NCI-H2081 (cell line): ENCODE measurements at places on chromosomes 7 and 10.

- no peak for DNase-seq
Measured at GRCh38 chr10:73923935-73924598, 13.1 kb downstream of the PLAU start.

GRCh38 chr7:45069444-45070253, 19.1 kb downstream of the NACAD start:
- DNase-seq = no peak

DNA sequence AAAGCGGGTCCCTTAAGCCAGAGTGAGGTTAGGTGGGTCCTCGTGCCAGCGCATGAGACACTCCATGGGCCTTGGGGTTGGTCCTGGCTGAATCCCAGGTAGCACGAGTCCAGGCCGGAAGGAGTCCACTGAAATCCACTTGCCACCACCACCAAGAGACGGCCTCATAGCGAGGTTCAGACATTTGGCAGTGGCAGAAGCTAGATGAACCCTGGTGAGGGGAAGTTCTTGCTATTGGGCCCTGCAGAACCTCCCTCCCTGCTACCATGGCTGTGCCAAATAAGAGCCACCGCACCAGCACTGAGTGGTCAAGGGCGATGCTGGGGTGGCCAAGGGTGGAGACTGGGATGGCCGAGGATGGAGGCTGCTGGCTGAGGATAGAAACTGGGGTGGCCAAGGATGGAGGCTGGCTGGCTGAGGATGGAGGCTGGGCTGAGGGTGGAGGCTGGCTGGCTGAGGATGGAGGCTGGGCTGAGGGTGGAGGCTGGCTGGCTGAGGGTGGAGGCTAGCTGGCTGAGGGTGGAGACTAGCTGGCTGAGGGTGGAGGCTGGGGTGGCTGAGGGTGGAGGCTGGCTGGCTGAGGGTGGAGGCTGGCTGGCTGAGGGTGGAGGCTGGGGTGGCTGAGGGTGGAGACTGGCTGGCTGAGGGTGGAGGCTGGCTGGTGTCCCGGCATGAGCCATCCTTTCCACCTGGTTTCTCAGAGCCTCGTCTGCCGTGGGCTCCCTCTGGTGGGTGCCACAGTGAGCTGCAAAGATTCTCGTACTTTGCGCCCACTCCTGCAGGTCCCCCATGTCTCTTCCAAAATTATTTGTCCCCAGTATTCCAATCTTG, 88.2 kb downstream of the ELFN1 start:
- peak; percentile 38 for DNase-seq

DNA sequence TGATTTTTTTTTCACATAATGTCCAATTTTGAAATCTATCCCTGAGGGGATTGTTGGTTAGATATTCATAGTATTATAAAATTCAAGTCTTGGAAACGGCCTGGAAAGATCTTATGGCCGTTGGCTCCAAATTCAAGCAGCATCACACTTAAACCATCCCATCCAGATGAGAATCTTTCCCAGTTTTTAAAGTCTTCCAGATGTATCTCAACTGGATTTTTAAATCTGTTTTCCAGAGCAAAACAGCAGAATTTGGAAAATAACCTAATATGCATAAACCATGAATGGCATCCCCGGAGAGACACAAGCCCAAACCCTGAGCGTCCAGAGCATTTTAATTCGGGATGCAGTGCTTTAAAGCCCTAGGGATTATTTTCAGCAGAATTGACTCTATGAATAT, 208.2 kb upstream of the PRKCQ start:
- no peak for DNase-seq

DNA sequence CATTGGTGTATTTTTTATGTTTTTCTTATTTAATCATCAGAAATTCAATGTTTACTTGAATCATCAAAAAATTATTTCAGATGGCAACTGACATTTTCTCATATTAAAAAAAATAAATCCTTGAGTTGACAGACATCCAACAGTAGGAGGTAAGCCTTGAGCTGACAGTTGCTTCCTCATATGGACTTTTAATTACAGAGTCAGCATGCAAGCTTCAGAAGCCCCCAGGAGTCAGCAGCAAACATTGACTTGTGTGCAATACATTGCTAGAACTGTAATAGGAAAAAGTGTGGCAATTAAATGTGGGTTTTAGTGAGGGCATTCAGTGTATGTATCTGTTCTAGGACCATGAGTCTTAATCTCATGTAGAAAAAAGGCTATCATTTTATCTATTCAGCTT, 62.4 kb upstream of the TAS2R16 start:
- DNase-seq = no peak

DNA sequence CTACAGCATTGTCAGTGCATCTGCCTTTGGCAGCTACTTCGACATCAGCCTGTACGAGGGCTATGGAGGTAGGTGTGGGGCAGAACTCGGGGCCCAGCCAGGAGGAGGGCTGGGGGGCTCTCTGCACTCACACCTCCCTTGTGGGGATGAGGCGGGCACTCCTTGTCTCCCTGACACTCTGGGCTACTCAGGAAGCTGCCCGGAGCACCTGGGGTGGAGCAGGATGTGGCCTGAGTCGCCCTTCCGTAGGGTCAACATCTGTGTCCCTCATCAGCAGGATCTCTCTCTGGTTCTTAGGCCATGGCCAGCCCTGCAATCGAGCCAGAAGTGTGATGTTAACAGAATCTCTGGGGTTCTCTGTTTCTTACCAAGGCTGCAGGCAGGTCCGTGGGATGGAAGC, 40.2 kb downstream of the C10orf105 start:
- no peak for DNase-seq

GRCh38 chr10:70759781-70760180, 25.4 kb downstream of the TBATA start:
- DNase-seq = no peak

- DNase-seq = no peak
Measured at GRCh38 chr10:59976909-59977308, 70.6 kb upstream of the CCDC6 start.

DNA sequence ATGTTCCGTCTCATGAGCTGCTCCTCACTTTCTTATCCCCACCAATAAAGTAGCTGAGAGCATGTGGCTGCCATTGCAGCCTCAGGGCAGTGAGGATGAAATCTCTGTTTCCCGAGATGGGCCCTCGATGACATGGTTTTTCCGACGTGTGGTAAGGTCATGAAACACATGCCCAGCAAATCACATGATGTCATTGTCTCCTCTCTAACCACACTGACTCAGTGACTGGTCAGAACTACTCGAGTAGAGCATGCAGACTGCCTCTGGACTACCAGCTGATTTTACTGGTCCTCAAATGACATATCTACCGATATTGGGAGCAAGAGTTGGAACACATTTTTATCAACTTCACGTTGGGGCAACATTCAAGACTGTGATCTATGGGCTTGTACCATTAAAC, 786.1 kb downstream of the CNTNAP2 start:
- no peak for DNase-seq

- DNase-seq = no peak
Measured at GRCh38 chr10:104139221-104139620, 17.2 kb downstream of the SFR1 start.

DNA sequence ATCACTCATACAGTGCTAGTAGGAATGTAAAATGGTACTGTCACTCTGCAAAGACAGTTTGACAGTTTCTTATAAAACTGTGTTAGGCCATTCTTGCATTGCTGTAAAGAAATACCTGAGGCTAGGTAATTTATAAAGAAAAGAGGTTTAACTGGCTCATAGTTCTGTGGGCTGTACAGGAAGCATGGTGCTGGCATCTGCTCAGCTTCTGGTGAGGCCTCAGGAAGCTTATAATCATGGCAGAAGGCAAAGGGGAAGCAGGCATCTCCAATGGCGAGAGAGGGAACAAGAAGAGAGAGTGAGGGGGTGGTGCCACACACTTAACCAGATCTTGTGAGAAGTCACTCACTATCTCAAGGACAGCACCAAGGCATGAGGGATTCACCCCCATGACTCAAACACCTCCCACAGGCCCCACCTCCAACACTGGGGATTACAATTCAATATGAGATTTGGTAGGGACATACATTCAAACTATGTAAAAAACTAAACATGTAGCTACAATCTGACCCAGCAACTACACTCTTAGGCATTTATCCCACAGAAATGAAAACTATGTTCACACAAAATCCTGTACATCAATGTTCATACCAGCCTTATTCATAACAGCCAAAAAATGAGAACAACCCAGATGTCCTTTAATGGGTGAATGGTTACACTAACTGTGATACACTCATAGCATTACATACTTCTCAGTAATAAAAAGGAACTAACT, 5.0 kb downstream of the ALDH18A1 start:
- DNase-seq = no peak

DNA sequence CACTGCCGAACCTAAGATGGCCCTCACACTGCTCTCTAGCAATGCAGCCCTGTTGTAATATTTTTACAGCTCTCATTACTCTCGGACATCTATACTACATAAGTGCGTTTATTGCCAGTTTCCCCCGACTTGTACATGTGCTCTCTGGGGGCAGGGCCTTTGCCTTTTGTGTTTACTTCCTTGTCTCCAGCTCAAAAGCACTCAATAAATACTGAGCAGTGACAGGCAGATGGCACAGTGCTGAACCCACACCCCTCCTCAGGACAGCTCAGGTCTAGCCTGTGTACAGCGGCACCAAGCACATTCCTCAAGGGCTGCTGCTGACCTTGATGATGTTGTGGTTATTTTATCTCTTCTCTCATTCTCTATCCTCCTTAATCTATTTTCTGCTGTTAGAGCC, 68.0 kb upstream of the ELMO1 start:
- no peak for DNase-seq

- DNase-seq = no peak
Measured at GRCh38 chr7:21160401-21160800, 267.5 kb upstream of the SP4 start.

DNA sequence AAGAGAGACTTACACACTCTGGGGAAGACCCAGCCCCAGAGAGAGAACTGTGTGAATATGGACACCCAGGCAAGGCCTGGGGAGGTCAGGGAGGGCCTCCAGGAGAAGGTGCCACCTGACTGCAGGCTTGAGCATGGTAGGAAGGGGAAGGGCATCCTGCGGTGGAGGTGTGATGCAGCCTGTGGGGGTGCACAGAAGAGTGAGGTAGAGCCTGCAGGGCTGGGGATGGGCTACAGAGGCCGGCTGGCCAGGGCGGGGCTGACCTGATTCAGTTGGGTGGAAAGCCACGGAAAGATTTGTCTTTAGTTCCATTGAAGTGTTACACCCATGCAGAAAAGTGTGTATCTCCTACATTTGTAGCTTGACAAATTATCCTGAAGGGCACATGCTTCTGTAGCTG, 47.6 kb downstream of the ZMIZ1 start:
- DNase-seq = no peak

DNA sequence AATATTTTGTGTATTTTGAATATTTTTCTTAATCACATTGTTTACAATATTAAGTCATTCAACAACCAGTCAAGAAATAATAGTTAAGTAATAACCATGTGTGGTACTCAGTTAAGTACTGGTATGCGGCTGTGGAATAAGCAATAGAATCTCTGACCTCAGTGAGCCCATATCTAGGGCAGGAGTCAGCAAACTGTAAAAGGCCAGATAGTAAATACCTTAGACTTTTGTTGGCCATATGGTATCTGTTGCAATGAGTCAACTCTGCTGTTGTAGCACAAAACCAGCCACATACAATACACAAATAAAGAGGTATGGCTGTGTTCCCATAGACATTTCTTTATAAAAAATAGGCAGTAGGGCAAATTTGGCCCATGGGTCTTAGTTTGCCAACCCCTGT, 311.6 kb upstream of the SEMA3A start:
- no peak for DNase-seq

GRCh38 chr10:60810437-60811182, 32.3 kb downstream of the CDK1 start:
- no peak for DNase-seq

DNA sequence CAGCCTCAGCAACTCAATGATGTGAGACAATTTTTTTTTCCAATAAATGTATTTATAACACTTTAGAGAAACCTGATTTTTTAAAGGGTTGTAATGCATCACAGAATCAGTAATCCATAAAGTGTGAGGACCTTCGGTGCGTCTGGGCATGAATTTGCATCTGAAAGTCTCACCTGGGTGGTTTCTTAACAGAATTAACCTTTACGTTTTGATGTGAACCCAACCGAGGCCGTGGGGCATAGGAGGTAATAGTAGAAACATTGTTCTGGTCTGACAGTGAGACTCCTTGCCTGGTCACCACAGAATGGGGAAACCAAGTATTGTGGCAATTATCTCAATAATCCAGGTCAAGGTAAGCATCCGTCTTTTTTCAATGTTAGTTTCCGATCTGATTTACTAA, 114.6 kb downstream of the PRKCQ start:
- no peak for DNase-seq

GRCh38 chr7:141541375-141541774, 9.8 kb upstream of the AGK start:
- DNase-seq = peak; percentile 19

GRCh38 chr10:28627102-28627501, 50.2 kb upstream of the BAMBI start:
- no peak for DNase-seq

DNA sequence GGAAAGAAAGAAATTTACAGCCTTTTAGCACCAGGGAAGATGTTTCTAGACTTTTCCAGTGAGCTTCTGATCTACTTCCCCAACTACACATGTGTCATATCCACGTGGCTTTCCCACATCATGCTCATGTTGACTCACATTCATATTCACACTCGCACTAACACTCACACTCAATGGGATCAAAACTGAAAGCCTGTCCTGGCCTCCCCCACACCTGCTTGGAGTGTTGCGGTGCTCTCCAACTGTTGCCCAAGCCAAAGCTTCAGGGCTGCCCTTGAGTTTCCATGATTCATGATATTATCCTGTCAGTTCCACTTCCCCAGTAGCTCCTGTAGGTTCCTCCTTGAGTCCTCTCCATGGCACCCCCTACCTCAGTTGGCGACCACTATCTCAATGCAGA, 444.4 kb downstream of the GATA3 start:
- DNase-seq = no peak

DNA sequence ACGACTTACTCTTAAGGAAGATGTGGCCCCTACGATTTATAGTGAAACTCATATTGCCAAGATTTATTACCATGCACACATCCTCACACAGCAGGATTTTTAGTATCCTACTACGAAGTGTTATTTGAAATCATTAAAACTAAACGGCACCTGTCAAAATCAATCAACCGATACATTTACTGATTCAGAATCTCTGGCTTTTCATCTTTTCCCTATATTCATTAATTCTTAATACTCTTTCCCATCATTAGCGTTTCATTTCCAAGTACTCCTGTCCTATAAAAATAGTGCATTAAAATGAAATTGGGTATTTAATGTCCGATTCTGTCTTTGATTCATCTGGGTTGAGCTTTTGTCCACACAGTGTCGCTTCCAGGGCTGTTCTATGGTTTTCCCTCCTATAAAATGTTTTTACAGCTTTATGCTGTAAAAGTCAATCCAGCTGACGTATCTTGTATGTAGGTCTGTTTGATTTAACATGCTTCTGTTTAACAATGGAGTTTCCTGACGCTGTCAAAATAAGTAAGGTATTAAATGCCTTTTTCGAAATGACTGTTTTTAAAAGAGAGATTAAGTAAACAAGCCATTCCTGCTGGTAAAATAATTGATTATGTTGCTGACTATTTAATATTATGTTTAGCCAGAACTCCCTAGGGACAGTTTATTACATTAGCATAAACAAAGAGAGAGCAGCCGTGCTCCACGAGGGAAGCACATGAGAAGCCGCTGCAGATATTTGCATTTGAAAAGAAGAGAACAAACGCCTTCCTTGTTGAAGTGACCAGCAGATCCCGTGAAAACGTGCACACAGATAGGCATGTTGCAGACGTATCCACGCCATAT, 22.3 kb upstream of the SFMBT2 start:
- peak; percentile 69 for DNase-seq
